Mesendoderm (in vitro differentiated cells): ENCODE measurements at places on chromosomes 11 and 22.
A peak's percentile ranks its signal among the peaks of the same experiment; 100 is the strongest.

GRCh38 chr22:30036656-30037055 is 43.6 kb upstream of the HORMAD2 start:
- DNase-seq: peak; percentile 48

DNA sequence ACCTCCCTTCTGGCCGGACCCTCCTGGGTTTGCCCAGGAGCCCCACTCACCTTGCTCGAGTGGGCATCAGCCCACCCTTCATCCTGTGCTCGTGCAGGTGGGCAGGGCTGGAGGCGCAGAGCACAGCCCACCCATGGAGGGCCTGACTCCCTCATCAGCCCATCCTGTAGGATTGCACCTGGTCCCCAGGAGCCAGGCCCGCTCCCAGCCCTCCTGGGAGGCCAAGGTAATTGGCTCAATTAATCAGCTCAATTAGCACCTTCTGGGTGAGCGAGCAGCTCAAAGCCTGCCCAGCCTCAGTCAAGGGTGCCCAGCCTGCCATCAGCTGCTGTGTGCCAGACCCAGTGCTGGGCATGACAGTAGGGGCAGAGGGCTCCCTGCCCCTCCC is 58.1 kb upstream of the NECTIN1 start:
- DNase-seq: no peak

- no peak for DNase-seq
Observed at GRCh38 chr11:95166781-95167180, 64.2 kb downstream of the SESN3 start.

- no peak for DNase-seq
Observed at GRCh38 chr11:73171436-73172161, 29.5 kb upstream of the FCHSD2 start.

- DNase-seq: no peak
Observed at GRCh38 chr11:92216789-92217188, 7.8 kb upstream of the FAT3 start.

GRCh38 chr11:23976426-23976825 is 520.4 kb upstream of the LUZP2 start:
- no peak for DNase-seq

DNA sequence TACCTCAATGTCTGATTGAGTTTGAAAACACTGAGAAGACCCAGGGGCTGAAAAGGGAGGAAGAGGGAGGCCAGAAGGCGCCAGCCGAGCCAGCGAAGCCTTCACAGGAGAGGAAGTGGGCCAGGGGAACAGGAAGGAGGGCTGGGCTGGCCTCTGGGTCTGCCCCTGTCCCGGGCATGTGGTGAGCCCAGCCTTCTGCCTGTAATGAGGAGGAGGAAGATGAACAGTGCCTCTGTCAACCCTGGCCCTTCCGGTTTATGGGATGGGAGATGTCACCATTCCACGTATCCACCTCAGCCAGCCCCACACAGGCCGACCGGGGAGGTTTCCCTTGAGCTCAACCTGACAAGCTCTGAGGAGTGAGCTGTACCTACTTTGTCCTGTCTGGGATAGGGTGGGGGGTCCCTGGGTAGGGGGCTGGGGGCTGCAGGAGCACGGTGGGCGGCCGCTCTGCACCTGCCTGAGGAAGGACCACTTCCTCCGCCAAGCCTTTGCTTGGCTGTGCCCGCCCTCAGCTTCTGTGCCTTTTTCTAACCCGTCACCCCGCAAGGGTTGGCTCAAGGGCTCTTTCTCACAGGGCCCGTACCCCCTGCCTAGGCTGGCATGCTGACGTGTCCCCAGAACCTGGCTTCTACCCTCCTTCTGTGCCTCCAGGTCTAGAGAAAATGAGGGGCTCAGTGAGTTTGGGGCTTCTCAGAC is 2.0 kb downstream of the PARVG start:
- DNase-seq: no peak

- no peak for DNase-seq
Observed at GRCh38 chr11:133893381-133893780, 48.1 kb upstream of the SPATA19 start.

DNA sequence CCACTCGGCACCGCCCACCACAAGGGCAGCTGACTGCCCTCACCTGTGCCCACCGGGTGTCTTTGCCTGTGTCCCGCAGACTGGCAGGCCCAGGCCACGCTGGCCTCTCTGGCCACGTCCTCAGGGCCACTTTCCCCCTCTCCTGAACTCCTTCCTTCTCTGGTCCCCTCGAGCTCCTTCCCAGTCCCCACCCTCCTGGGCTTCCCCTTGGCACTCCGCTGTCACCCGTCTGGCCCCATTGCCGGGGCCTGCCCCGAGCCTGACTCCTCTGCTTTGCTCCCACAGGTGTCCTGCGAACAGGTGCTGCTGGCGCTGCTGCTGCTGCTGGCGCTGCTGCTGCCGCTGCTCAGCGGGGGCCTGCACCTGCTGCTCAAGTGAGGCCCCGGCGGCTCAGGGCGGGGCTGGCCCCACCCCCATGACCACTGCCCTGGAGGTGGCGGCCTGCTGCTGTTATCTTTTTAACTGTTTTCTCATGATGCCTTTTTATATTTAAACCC is 14.2 kb downstream of the MCAT start:
- DNase-seq: no peak

- peak; percentile 61 for DNase-seq
Observed at GRCh38 chr22:46131151-46131587, 19.2 kb upstream of the PPARA start.

DNA sequence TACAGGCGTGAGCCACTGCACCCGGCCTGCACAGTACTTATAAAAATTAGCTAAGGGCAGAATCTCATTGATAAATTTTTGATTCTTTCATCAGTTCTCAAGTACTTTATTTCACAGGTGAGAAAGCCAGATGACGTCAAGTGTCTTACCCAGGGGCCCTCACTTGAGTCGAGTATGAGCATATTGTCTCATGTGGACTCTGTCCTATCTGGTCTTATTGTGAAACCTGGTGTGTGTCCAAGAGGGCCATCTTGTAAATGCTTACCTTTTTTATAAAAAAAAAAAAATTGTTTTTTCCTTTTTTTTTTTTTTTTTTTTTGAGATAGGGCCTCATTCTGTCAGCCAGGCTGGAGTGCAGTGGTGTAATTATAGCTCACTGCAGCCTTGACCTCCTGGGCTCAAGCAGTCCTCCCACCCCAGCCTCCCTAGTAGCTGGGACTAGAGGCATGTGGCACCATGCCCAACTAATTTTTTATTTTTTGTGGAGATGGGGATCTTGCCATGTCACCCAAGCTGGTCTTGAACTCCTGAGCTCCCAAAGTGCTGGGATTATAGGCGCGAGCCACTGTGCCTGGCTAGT is 6.0 kb downstream of the ACO2 start:
- DNase-seq: no peak

DNA sequence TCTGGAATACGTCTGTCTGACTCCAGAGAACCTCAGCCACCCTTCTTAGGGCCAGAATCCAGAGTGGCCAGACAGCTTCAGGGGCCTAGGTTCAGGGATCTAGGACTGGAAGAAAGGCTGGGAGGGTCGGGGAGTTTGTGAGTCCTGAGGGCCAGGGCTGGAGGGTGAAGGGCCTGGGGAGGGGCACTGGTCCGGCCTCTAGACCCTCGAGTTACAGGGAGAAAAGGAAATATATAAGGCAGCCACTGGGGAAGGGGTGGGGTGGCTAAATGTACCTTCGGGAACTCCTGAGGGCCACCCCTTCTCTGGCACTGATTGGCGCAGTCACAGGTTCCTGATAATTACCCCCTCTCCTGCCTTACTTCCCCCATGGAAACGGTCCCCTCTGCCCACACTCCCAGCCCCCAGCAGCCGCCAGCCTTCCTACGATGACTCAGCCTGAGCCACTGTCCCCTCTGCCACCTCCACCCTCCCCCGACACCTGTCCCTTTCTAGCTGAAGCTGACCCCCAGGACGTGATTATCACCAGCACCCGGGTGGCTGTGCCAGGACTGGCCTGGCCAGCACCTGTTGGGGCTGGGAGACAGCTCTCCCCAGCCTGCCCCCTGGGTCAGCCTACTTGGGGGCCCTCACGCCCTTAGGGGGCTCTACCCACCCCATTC is 26.4 kb downstream of the MB start:
- no peak for DNase-seq
